Nucleus accumbens (tissue), 56 donors: ENCODE measurements at places on chromosomes 2 and 18.
A peak's percentile ranks its signal among the peaks of the same experiment; 100 is the strongest.

GRCh38 chr2:181812106-181812743, 79.3 kb upstream of the ITPRID2 start:
- no peak for DNase-seq

DNA sequence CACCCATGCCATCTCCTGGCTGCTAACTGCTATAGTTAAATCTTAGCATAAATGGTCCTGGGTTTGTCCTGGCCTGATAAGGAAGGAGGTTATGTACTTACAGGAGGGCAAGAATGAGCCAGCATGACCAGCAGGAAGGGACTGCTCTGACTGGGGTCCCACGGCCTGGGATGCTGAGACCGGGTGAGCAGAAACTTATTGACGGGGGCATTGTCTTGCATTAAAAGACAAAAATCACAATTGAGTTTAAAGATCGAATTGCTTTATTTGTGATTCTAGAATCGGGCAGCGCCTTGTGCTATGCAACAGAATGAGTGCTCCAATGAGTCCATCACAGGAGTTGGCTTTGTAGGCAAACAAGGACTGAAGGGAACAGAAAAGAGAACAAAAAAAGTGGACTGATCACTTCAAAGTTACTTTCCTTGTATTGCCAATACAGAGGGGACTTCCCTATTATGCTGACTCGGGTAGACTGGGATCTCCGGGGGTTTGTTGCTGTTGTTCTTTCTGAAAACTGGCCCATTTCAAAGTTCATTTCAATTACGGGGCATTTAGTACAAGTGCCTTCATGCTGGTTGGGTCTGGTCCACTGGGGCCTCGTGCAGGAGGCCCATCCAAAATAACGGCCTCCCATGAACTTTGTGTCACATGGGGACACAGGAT, 87.1 kb upstream of the SLC66A3 start:
- DNase-seq = no peak

DNA sequence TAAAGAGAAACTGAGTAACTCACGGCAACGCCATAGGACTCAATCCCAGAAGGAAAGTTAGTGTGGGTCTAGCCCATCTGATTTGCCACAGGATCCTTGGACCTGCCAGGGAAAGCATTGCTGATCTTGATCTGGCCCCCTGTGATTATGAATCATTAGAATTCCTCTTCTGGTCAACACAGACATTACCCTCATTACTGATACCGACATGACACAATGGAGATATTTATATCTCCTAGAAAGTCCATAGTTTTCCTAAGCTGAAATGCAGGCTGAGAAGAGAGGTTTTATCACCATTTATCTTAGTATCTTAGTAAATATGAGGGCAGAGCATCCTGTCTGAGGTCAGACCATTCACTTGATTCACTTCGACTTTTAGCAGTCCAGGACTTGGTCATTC, 75.5 kb upstream of the CCDC68 start:
- DNase-seq = no peak

- no peak for DNase-seq
These were observed 70.5 kb downstream of the CACNB4 start for GRCh38 chr2:152028182-152028862.

- DNase-seq = no peak
These were observed 37.6 kb upstream of the IL1RL1 start for GRCh38 chr2:102273619-102274211.

GRCh38 chr2:121197369-121198091, 87.5 kb downstream of the TFCP2L1 start:
- DNase-seq = peak; percentile 22

GRCh38 chr2:2222931-2223330, 108.1 kb downstream of the MYT1L start:
- DNase-seq = no peak

- no peak for DNase-seq
These were observed 457.1 kb upstream of the SALL3 start for GRCh38 chr18:78522507-78522906.

DNA sequence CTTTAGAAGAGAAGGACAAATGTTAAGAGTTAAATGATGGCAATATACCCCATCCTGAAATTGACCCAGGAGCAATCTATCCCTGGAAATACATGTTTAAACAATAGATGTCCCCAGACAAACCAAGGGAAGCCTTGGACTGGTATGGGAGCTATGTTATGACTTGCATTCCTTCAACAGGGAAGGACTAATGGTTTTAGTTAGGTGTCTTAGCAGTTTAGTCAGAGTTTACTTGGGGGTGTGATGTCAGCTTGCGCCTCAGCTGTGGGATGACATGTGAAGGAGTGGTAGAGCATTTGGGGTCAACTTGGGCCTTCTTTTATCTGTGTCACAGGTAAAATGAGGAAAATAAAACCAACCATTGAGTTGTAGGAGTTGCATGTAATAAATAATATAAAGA, 36.8 kb downstream of the SPC25 start:
- no peak for DNase-seq

- DNase-seq = no peak
These were observed 38.7 kb downstream of the FANCL start for GRCh38 chr2:58202404-58202803.

- peak; percentile 11 for DNase-seq
These were observed 322.1 kb upstream of the CHAC2 start for GRCh38 chr2:53445383-53446070.

DNA sequence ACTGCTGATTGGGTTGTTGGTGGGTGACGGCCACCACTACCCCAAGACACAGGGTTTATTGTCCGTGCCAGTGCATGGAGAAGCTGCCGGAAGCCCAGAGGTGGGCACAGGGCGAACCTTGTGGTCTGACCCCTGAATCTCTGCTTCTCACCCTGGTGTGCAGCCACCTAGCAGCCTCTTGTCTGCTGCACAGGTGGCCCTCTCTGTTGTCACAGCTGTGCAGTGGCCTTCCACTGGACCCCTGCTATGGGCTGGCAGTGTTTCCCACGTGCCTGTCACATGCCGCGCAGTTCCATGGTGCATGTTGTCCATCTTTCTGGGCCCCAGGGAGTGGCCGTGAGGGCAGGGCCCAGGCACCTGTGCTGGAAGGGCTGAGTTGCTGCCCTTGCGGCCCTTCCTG, 15.2 kb downstream of the ATG4B start:
- no peak for DNase-seq

GRCh38 chr2:154495455-154495868, 203.0 kb upstream of the KCNJ3 start:
- DNase-seq = no peak

- peak; percentile 47 for DNase-seq
These were observed at the start of gene MBD5 for GRCh38 chr2:148021059-148021861. MBD5 (plus strand) TSS chr2:148021091.

- DNase-seq = no peak
These were observed 774 bp upstream of the FZD7 start for GRCh38 chr2:202032846-202033316.

- no peak for DNase-seq
These were observed 103.6 kb upstream of the AGAP1 start for GRCh38 chr2:235390108-235390815.

- DNase-seq = no peak
These were observed 390.9 kb upstream of the SMIM21 start for GRCh38 chr18:75818383-75818782.

- DNase-seq = no peak
These were observed 14.9 kb downstream of the ZDBF2 start for GRCh38 chr2:206289391-206289790.

- no peak for DNase-seq
These were observed 619 bp upstream of the FAM168B start for GRCh38 chr2:131093696-131094462.

- peak; percentile 73 for DNase-seq
These were observed 204.5 kb downstream of the ZFP36L2 start for GRCh38 chr2:43021791-43022509.

- DNase-seq = no peak
These were observed 11.1 kb upstream of the NT5DC4 start for GRCh38 chr2:112709703-112710102.

- DNase-seq = no peak
These were observed 1791.8 kb upstream of the PIK3C3 start for GRCh38 chr18:40163254-40163653.

DNA sequence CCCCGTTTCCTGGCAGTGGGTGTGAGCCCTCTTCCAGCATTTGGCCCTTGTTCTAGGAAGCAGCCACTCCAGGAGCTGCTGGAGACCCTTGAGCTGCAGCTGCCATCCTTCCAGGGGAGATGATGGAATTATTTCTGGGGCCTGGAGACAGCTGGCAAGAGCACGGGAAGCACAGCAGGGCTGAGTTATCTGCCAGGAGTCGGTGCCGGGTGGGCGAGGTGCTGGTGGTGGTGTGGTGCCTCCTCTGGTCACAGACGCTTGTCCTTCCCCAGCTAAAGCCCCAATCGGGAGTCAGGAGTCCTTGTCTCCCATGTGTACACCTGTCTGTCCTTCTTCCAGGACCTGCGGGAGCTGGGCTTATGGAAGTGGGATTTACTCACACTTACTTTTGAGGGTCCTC, 36.0 kb downstream of the DPYSL5 start:
- no peak for DNase-seq

DNA sequence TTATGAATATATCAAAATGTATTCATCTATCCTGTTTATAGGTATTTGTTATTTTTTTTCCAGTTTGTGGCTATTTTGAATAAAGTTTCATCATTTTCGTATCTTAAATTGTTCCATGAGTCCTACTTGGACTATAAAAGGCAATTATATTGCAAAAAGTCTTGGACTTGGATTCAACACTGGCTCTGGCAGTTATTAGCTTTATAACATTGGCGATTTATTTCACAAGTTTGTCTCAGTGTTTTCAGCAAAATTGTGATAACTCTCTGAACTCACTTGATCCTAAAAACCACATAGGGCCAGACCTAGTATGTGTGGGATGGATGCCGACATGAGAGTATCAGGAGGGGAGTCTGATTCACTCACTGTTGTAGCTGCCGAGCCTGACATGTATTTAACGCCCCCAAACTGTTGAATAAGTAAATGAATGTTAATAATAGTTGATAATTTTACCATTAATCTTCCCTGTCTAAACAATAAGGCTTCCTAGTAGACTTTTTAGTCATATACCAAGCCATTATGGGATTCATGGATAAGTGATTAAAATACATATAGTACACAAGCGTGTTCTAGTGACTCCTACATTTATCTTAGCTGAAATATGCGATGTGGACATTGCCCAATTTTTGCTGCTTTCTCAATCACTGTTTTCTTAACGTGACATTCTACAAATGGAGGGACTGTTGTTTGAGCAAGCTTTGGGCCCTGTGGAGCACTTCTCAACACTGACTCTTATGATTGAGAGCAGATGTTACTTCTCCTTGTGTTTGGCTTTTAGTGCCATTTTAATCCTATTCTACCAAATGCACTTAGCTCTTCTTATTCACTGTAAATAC, 907.6 kb downstream of the EPHA4 start:
- DNase-seq = no peak

DNA sequence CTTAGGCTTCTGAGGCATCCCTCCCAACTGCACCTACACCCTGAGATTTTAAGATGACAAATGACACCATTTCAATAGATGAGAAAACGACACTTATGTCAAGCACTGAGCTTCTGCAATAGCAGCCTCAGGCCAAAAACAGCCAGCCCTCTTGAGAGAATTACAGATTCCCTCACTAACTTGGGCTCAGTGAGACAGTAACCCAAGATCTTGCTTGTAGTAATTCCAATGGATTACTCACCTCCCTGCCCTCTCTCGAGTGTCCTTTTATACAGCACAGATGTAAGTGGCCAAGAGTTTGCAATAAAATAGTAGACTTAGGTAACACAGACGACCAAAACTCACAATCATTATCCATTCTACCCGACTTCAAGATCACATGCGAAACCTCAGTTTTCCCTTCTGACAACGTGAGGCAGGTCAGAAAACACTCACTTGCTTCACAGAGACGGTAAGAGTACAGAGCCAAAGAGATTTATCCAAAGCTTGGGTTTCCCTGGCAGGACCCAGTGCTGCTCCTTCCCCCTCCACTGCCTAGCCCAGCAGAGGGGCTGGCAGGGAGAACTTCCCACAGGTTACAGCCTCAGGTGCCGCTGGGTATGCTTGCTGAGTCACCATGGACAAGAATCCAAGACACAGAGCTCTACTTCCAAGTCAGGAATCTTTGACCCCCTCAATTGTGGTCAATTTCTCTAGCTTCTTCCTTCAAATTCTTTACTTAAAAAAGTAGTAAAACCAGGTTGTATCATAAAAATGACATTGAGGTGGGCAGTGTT, 181.4 kb downstream of the MYO5B start:
- DNase-seq = no peak

- DNase-seq = no peak
These were observed 8.5 kb downstream of the OTX1 start for GRCh38 chr2:63058921-63059792.

- DNase-seq = no peak
These were observed 169.9 kb downstream of the BCL11A start for GRCh38 chr2:60383401-60384143.

GRCh38 chr18:55376387-55376786, 211.6 kb downstream of the TCF4 start:
- no peak for DNase-seq

DNA sequence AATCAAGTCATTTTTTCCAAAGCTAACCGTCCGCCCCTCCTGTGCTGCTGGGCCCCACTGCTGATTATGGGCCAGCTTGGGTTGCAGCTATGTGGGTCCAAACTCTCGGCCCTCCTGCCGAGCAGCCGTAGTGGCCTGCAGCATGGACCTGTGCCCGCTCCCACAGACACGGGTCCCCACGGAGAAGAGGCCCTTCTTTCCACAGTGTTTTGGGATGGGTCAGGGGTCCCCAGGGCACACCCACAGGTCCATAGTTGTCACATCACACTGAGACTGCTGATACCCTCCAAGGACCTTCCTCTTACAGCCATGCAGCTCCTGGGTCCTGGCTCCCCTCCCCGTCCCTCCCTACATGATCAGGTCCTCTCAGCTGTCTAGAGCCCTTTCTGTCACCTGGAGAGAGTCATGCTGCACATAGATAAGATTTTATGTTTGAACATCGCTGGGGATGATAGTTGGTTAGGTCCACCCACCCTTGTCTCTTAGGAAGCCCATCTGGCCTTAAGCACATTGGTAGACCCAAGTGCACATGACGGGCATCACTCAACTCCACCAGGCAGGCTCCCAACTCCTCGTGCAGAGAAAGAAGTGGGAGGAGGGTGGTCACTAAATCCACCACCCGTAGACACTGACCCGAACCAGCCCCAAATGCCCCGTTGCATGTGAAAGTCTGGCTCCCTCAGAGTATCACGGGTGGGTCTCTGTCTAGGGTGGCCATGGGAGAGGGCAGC, 17.5 kb downstream of the GPR55 start:
- no peak for DNase-seq

DNA sequence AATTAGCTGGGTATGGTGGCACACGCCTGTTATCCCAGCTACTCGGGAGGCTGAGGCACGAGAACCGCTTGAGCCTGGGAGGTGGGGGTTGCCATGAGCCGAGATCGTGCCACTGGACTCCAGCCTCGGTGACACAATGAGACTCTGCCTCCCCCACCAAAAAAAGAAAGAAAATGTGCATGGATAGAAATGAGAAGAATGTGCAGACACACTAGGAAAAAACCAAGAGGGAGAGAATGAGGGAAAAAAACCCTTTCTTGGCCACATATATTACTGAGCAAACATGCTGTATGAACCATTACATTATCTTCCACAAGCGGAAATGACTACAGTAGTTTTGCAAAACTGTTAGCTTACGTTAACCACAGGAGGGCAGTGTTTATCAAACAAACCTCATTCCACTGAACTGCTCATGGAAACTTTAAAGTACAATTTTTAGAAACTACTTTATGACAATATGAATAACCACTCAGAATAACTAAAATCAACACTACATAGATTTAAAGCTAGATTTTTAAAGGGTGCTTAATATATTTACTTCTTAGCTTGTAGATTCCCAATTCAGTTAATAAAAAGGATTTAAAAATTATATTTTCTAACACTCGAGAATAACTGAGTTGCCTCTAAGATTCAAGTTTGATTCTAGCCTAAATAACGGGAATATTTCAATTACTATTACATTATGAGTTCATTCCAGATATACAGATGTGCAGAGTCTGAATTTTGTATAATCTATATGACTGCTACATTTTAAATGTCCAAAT, 26.4 kb downstream of the ASXL2 start:
- no peak for DNase-seq
